T-helper 2 cell (primary cell): ENCODE measurements at places on chromosomes 6 and 20.

GRCh38 chr20:62258499-62259293 lies 20.4 kb downstream of the OSBPL2 start:
- no peak for DNase-seq

DNA sequence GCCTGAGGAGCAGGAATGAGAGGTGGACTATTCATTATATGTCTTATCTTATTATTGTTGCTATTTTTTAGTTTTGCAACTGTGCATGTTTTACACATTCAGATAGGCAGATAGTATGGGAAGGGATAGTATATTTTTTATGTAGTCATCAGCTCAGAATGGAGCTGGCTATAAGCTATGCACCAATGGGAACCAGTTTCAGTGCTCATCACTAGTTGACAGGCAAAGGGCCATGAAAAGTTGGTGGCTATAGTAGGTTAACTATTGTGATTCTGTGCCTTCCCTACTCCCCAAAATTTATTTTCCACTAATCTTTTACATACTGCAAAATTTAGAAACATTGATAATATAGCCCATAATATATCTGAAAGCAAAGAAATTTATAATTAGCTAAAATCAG lies 5.3 kb upstream of the UBD start:
- no peak for DNase-seq

DNA sequence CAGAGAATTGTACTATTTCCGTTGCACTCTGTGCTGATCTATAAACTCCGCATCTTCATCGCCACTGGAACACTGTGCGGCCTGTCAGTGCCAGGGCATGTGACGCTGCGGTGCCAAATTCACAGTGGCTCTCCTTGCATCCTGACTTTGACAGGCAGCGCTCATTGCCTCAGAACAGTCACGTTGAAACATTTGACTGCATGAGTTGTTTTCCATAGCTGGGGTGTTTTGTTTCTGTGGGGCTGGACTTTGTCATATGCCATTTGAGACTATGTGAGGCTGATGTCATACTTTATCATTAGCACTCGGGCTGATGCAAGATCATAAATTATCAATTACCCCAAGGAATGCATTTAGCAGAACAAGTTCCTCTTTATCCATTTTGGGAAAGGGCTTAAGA lies 32.7 kb downstream of the CFAP61 start:
- no peak for DNase-seq

- DNase-seq: no peak
Measured at GRCh38 chr20:14444106-14444505, 106.7 kb upstream of the FLRT3 start.

DNA sequence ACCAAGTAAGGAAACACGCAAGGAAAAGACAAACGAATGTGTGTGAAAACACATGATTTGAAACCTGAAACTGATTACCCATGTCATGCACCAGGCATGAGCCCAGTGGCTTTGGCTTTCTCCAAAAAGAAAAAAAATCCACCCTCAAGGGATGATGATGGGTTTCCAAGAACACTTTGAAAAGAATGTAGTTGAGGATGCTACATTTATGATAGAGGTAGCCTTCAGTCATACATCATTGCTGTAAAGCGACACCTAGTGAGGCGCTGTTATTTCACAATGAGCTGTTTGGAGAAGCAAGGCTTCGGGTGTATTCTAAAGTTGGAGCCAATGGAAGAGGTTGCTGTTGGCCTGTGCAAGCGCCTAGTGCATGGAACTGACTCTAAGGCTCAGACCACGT lies 124.9 kb downstream of the SCML4 start:
- DNase-seq: no peak

DNA sequence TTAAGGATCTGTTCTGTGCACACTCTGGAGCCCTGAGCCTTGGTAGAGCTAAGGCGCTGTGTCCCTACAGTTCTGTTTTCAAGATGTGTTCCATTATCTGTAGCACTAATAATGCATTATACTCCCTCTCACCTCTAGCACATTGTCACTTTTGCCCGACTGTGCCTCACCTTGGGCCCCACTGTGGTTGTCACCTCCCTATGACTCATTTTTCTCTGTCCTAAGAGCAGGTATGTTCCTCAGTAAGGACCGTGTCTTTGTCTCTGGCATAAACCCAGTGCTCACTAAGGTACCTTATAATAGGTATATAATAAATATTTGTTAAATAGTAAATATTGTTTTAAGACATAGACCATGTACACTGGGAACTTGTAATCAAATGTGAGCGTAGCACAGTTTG lies 942.5 kb upstream of the CITED2 start:
- DNase-seq: no peak

GRCh38 chr6:150877928-150878327 lies 12.4 kb downstream of the MTHFD1L start:
- no peak for DNase-seq

DNA sequence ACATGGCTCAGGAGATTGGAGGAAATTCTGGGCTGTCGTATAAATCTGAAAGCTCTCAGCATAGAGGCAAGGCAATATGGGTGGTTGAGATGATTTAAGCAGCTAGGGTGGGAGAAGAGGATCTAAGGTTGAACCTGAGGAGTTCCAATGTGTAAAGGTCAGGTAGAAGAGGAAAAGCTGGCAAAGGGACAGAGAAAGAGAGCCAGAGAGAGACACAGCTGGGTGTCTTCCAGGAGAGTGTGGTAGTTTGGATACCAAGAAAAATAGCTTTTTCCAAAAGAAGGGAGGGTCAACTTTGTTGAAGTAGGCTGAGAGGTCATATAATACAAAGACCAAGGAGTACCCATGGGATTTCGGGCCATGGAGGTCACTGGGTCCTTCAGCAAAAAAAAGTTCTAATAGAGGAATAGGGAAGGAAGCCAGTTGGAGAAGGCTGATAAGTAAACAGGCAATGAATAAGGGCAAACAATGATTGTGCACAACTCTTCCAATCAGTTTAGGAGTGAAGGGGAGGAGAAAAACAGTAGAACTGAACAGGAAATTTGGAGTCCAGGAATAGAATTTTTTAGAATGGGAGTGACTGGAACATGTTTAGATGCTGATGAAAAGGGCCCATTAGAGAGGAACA lies 135.1 kb downstream of the QRSL1 start:
- no peak for DNase-seq

DNA sequence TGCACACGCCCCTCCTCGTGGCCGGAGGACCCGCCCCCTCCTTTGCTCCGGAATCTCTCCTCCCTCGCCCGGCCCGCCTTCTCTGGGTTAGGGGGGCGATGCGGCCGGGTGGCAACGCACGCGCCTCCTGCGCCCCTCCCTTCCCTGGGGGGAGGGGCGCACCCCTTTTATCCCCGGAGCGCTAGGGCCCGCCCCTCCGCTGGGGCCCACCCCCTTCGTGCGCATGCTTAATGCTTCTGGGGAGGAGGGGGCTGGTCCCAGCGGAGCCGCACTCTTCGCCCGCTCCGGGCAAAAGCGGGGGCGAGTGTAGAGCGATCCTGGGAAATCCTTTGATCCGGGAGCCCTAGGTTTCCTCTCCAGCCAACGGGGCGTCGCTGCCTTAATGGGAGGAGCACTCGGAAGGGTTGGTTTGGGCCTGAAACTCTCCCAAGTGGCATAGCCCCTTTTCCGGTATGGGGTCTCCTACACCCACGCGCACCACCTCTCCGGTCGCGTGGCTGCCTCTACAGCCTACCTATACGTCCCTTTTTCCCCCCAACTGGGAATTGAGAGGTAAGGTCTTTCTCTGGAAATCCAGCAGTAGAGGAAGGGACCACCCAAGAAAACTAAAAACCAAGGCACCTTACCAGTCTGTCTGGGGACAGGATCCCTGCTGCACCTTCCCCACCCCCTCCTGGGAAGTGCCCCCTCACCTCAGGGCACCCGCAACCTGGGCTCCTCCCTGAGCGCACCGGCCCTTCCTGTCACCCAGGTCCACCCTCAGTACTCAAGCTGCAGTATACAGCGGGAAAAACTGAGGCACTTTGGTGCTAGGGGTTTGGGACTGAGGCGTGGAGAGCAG lies 2.1 kb downstream of the SOX12 start:
- peak; percentile 38 for DNase-seq

GRCh38 chr20:62248890-62249560 lies 10.7 kb downstream of the OSBPL2 start:
- DNase-seq: no peak

DNA sequence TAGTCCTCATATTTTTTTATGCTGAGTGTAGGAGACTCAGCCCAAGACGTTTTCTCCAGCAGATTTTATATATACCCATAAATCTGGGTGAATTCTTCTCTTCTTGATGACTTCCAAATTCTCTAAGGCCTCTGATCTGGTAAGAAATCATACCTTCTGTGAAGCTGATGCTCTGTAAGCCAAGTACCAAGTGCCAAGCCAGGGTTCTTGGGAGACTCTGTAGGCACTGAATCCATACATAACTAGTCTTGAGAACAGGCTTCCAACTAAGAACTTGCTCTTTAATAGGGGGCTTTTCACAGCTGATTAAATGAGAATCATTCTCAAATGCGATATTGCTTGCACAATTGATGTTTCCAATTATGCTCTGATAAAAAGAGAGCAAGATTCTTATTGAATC lies 87.6 kb downstream of the PRKN start:
- no peak for DNase-seq

DNA sequence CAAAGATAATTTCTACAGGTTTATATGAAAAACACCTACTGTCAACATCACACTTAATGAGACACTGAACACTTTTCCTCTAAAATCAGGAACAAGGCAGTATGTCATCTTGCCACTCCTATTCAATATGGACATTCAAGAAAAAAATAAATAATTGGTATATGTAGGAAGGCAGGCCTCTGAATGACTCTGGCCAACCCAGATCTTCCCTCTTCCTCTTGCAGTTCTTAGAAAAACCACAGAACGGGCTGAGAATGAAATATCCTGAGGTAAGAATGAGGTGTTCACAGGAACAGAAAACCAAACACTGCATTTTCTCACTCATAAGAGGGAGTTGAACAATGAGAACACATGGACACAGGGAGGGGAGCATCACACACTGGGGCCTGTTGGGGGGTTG lies 1207.2 kb upstream of the CITED2 start:
- DNase-seq: no peak

DNA sequence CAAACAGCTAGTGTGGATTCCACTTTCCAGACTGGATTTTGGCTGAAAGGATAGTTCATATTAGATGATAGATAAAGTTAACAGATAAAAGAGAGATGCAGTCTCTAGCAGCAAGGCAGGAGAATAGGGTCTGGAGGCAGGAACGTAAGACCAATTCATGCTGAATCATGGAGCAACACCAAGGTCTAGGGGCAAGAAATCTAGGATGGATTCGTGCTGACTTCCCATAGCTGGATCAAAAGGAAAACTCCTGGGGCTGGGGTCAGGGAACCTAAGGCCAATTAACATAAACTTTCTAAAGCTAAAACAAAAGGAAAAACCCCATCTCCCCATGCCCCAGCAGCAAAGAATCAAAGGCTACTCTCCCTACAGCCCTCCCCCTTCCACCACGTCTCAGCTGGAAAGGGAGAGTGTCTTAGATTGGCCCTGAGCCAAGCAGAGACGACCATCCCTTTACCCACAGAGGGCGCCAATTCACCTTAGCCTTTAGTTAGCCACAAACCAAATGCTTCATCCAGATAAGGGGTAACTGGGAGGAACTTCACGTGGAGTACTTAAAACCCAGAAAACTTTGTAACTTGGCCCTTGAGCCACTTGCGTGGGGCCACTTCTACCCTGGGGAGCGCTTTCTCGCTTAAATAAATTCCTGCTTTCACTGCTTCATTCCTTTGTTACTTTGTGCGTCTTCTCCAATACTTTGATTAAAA lies 7.6 kb downstream of the TREM1 start:
- peak; percentile 34 for DNase-seq

DNA sequence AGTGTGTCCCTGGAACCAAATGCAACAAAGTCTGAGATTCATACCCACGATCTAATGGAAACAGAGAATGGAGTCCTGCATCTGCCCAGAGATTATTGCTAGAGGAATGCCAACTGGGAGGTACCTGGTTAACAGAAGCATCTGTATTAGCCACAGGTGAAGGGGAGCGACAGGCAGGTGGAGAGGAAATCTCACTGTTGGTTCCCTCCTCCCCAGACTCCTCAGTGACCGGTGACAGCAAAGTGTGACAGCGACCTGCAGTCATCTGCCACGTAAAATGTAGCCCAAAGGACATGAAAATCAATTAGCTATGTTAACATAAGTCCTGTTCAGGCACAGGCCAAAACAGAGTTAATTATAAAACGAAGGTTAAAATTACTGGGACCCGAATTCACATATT lies 336.6 kb downstream of the SYNE1 start:
- DNase-seq: no peak

DNA sequence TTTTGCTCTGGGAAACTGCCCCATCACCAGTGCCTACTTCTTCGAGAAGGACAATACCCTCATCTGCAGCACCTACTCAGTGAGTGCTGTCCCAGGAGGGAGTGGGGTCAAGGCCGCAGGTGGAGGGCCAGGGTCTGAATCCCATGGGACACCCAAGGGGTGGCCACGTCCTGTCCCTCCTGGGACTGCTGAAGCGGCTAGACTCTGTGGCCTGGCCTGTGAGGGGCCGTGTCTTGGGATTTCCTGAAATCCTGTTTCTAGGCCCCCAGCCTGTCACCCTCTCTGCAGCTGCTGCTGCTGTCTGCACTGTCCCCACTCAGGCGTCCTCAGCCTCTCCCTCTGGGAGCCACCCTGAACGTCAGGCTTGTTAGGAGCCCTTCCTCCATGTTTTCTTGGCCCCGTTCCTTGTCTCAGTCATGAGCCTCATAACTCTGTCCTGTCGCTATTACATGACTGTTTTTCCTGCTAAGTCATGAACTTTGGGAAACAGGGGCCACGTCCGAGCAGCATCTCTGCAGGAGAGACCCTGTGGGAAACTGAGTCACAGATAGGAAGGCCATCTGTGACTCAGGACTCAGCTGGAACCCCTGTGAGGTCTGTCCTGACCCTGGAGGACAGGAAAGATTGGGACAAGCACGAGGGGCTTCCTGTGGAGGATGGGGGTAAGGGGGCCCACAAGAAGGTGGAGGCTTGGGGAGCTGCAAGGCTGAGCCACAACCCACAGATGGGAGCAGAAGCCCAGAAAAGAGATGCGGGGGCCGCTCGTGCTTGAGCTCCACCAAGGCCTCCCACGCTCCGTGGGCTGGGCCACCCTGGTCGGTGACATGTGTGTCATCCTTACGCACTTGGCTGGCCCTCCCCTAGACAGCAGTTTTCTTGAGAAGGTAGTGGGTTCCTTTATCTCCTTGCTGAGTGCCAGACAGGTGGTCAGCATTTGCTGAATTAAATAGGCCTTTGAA lies 49.9 kb downstream of the EFCAB8 start:
- no peak for DNase-seq

DNA sequence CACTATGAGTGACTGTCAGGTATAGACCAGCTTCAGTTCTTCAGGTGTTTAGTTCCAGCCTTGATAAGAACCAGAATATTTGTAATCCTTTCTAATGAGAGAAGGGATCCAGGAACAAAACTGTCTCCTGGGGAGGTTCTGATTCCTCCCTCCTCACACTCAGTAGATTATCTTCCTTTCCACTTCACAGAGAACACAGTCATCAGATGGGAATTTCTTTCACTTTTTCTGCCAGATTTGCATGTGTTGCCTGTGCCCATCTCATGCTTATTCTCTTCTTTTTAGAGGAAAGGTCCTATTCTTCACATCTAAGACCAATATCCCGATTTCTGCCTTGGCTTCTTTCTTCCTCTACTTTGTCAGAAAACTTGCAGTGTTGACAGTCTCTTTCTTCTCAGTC lies 50.8 kb downstream of the CD109 start:
- no peak for DNase-seq

- DNase-seq: no peak
Measured at GRCh38 chr6:136323431-136324112, 33.9 kb upstream of the BCLAF1 start.

GRCh38 chr6:6996124-6996523 lies 111.6 kb upstream of the RREB1 start:
- DNase-seq: no peak

- DNase-seq: no peak
Measured at GRCh38 chr6:83190626-83191025, 2.4 kb downstream of the PGM3 start.
